ENCODE measurements at places on chromosomes 3 and 15.

- DNase-seq, result no peak
Measured at GRCh38 chr3:178850450-178851190, 221.0 kb downstream of the ZMAT3 start.

- DNase-seq, result no peak
Measured at GRCh38 chr3:131972091-131972490, 62.7 kb downstream of the CPNE4 start.

DNA sequence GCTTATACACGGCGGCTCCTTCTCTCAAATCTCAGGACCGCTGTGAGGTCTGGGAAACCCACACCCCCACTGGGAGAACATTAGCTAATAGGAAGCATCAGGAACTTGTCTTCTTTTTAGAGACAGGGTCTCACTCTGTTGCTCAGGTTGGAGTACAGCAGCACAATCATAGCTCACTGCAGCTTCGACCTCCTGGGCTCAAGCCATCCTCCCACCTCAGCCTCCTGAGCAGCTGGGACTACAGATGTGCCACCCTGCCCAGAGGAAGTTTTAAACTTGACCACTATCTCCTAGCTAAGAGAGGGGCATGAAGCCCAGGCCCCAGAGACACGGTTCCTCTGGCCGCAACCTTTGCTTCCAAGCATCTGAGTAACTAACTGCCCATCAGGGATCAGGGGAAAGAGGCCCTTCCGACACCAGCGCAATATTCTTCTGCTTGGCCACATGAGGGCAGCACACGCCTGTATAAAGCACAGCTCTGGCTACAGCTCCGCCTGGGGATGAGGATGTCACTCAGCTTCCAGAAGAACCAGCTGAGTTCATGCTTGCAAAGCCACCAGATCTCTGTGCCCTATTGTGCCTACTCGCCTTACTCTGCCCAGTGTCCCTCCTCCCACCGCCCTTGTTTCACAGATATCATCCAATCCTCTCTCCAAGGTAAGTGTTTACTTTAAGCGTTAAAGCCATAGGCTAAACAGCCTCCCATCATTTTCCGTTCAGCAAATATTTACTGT, 57.6 kb upstream of the SLC6A11 start:
- peak; percentile 45 for DNase-seq

DNA sequence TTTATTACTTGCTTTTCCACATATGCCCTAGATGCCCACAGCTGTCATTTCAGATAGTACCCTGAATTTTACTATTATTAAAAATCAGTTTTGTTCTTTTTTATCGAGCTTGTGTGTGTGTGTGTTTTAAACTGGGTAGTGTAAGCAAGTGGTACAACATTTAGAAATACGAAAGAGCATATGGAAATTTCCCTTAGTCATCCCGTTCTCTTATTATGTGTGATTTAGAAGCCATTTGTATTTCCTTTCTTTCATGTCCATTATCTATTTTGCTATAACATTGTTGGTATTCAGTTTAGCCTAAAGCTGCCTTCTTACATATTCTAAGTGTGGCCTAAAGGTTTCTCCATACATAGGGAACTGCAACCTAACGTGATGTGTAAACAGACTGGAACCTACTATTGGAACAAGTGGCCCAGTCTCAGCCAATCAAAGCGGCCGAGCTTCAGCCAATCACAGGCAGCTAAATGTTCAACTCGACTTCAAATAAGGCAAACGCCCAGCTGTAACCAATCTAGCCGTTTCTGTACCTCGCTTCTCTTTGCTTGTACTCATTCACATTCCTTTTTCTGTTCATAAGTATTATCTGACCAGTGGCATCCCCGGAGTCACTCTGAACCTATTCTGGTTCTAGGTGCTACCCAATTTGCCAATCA, 14.7 kb upstream of the SYN2 start:
- no peak for DNase-seq

DNA sequence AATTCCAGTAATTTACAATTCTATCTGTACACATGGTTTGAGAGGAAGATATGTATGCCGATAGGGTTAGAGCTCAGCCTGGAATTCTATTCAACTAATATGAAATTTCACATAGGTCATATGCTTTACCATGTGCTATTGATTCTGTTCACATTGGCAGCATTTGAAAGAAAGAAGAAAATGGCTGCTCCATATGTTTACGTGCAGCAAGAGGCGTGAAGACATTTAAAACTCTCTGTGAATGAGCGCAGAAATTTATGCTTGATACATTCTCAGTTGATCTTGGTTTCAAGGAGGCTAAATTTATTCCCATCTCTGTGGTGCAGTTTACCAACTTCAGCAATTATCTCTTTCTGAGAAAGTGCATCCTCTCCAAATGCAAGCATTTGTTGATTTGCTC, 478.9 kb downstream of the CNTN4 start:
- DNase-seq, result no peak

GRCh38 chr3:66182246-66182645, 38.6 kb upstream of the SLC25A26 start:
- DNase-seq, result no peak

DNA sequence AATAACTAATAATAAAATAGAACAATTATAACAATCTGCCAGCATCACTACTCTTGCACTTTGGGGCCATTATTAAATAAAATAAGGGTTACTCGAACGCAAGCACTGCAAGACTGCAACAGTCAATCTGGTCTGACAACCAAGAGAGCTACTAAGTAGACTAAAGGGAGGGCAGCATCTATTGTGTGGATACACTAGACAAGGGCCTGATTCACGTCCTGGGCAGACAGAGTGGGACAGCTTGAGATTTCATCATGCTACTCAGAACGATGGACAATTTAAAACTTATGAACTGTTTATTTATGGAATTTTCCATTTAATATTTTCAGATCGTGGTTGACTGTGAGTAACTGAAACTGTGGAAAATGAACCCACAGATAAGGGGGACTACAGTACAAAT, 39.5 kb downstream of the TNIK start:
- DNase-seq, result no peak

DNA sequence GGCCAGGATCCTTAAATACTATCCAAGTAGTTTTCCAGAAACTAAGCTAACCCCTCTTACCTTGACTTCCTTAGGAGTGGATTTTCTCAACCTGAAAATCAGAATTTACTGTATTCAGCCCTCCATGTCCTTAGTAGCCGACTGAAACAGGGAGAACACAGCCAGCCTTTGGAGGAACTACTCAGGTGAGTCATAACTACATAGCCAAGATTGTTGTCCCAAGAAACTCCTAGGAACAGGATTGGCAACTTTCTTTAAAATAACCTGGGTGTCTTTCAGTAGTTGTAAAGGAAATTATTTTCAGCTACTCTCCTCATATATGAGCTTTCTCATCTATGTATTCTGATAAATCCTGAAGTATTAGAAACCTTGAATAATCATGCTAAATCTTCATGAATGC, 22.3 kb downstream of the FANCD2OS start:
- no peak for DNase-seq

DNA sequence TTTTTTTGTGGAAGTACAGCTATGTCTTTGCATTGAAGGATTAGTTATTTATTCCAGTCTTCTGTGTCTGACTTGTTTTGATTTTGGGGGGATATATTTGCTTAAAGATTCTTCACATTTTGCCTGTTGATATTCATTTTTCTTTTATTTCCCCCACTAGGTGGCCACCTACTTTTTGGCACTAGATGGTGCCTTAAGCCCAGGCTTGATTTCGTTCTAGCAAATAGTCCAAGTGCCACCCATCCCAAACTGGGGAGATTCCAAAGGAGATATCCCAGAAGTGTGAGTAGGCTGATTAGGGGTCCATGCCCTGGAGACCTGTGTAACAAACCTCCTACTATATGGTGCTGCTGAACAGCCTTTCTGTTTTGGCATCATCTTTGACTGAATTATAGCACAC, 80.0 kb upstream of the SPATA16 start:
- DNase-seq, result no peak

DNA sequence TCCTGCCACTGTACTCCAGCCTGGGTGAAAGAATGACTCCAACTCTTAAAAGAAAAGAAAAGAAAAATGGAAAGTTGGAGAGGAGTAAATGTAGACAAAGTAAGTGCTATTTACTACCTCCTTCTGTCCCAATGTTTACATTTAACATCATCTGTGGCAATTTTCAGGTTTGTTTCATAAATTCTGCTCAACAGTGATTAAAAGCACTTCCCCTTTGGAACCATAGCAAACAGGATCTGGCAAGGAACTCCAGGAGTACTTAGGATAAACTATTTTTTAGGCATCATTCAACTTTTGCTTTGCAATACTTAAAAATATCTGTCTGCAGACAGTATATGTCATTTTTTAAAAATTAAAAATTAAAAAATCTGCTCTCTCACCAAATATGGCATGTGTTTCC, 5.5 kb upstream of the CX3CR1 start:
- no peak for DNase-seq

DNA sequence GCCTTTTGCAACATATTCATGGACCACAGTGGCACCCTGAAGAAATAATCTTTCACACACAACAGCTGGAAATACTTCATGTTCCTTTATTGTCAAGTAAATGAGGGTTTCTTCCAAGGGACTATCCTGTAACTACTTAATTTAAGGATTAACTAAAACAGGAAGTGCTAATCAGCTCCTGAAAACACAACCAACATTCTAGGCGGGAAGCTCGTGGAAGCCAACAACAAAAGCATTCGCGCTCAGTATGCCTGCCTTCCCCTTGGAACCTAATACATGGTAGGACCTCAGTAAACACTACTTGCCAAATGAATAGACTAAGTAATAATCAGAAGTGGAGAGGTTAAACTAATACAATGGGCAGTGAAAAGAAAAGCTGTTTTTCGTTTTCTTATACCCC, 300.9 kb downstream of the RORA start:
- DNase-seq, result no peak

DNA sequence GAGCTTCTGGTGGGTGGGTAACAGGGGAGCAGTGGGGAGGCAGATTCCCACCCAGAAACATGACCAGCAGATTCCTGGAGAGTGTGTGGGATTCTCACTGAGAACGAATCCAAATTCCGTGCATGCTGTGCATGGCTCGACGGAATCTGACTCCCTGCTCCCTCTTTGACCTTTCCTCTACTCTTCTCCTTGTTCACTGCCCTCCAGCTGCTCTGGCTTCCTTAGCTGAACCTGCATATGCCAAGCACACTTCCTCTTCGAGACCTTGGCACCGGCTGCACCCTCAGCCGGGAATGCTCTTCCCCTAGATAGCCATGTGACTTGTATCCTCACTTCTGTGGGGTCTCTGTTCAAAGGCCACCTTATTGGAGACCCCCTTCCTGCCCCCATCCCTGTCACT, 6.3 kb downstream of the INSYN1 start:
- DNase-seq, result no peak

- DNase-seq, result peak; percentile 15
Measured at GRCh38 chr3:172561897-172562640, 38.8 kb upstream of the TNFSF10 start.

DNA sequence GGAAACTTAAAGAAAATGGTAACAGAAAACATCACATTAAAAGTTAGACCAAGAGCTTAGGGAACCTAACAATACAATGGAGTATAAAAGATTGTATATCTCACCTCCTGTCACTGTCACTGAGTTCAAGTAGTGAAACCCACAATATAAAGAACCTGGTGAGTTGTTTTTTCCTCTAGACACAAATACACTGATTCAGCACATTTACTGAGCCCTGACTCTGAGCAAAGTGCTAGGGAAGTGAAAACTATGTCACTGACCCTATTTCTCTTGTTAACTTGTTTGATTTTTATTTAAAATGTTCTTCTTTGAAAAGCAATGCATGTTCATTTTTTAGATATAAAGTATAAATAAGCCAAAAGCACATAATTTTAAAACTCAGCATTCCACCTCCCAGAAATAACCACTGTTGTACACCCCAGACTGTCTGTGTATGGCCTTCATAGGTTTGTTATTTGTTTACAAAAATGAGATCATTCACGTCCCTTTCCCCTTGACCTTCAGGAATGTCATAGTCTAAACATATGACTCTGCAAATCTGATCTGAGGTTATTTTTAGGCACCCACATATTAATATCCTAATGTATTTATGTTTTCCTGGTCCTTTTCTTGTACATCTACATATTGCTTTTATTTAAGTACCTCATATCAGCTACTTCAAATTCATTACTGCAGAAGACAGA, 69.2 kb upstream of the CSTA start:
- DNase-seq, result no peak

GRCh38 chr15:71323584-71323983, 208.3 kb downstream of the THSD4 start:
- no peak for DNase-seq

- DNase-seq, result no peak
Measured at GRCh38 chr3:111333642-111334041, 208.4 kb upstream of the CD96 start.

- no peak for DNase-seq
Measured at GRCh38 chr15:32824777-32825176, 107.0 kb downstream of the GREM1 start.

- DNase-seq, result peak; percentile 37
Measured at GRCh38 chr15:75727851-75728715, 15.4 kb upstream of the CSPG4 start.

DNA sequence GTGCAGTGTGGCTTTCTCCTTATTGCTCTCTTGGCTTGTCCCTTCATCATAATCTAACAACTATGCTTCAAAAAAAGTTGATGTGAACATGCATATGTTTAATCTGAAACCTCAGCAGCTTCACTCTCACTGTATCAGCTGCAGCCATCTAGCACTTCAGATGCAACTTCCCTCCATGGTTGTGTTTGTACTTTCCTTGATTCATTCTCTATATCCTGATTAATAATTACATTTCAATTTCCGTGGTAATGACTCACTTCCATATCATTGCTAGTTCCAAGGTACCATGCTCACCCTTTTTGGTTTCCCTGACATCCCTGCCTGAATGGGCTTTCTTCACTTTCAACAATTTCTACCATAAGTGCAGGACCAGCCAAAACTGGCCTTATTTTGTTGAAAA, 51.2 kb downstream of the MDFIC2 start:
- DNase-seq, result no peak

DNA sequence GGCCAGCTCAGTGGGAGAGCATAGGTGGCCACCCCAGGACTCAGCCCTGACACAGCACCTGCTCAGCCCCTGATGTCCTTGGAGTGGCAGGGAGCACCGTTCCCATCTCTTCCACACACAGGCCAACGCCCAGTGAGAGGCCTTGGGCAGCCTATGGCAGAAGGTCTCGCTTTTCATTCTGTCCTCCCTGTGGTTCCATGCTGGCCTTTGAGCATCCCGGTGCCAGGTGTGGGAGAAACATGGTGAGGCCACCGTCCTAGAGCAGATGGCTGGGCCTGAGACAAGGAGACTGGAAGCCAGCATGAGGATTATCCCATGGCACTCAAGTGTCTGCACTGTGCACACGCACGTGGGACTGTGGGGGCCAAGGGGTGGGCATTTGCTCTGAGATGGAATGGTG, 25.1 kb downstream of the ADCY5 start:
- no peak for DNase-seq
